ENCODE measurements at places on chromosomes 11 and 22.

DNA sequence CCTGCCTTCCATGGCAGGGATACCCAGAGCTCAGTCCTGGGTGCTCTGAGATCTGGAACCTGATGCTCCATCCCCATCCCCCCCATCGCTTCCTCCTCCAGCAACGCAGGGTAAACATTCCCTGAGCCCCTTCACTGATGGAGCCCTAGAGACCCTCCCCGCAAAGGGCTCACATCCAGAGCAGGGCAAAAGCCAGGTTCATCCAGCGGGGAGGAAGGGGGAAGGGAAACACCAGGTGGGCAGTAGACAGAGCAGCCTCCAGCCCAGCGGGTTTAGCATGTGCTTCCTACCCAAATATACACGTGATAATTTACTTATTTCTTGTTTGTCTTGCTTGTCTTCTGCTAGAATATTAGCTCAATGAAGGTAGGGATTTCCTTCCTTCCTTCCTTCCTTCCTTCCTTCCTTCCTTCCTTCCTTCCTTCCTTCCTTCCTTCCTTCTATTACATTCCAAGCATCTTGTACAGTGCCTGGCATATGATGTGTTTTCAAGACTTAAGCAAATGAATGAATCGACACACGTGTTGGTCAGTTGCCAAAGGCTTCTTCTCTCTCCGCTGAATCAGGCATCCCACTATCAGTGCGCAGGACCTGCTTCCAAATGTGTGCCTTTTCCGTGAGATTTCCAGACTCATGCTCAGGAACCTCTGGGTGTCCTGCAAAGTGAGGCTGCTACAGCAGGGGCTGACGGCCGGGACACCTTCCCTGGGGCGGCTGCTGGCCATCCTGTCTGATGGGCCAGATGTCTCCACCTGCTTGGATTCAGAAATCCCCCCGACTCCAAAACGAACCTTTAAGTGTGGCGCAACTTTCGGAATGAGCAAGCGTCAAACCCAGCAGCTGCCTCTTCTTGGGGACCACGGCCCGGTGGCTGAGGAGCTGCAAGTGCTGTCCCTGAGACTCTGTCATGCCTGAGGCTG lies 955.1 kb downstream of the BRD1 start:
- DNase-seq: no peak

GRCh38 chr11:65952052-65952521 lies 6.8 kb downstream of the TSGA10IP start:
- no peak for DNase-seq

GRCh38 chr11:60349990-60350389 lies 22.9 kb downstream of the MS4A6E start:
- no peak for DNase-seq

GRCh38 chr11:109898592-109898991 lies 194.6 kb upstream of the ZC3H12C start:
- no peak for DNase-seq

DNA sequence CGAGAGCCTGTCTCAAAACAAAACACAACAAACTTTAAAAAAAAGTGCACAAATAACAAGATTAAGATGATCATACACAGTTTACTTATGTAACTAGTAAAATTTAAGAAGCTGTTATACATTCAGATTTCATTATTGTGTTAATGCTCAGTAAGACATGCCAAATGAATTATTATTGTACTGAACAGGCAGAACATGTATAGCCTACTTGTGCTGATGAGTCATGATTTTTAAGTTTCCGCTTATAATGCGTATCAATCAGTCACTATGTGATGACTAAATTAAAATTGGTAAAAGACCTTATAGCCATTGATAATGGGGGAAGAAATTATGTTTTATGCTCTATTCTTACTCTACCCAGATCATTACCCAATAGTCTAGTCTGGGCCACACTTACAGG lies 20.5 kb upstream of the EXPH5 start:
- DNase-seq: no peak

DNA sequence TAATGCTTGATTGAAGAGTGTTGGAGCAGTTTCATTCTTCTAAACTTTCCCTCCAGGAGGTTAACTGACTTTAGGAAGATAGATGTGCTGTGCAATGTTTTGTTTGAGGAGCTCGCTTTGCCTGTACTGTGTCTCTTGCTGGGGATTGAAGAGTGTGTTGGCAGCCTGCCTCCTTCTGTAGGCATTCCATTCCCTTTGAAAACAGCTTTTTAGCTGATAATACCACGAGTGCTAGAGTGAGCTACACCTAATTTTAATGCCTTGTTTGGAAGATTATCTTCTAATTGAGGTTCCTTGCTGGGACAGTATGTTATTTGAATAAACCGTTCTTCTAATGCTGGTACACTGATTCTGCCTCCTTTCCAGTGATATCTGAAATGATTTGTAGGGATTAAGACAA lies 7.2 kb downstream of the DDX10 start:
- DNase-seq: peak; percentile 55

DNA sequence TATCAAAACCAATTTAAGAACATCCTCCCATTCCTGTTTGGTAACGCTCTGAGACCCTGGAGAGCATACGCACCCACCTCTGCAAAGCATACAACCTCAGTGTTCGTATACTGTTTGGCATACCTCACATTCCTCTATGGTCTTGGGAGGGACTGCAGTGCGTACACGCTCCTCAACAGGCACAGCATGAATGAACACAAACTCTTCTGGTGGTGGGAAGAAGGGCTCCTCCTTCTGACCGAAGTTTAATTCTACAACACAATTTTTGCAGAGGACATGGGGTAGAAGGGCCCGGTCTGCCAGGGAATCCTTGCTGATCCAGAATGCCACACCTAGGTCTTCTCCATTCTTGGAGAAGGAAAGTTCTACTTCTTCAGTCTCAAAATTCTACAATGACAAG lies 5.3 kb downstream of the HNRNPUL2 start:
- no peak for DNase-seq

DNA sequence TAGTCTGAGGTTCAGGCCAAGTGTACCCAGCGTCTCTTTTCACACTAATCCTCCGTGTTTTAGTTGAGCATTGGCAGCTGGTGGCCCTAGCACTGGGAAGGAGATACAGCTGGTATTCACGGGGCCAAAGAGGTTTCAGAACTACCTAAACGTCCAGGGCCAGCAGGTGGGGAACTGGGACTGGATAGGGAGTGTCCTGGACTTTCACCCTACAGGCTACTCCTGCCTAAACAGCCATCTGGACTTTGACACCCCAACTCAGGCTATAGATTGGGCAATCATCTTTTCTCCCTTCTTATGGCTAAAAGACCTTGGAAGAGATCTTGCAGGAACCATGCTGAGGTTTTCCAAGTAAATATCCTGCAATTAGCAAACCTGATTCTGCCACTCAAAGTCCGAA lies 2.8 kb downstream of the SPON1 start:
- DNase-seq: no peak

- DNase-seq: no peak
Observed at GRCh38 chr11:1289211-1289935, 20.1 kb downstream of the TOLLIP start.

DNA sequence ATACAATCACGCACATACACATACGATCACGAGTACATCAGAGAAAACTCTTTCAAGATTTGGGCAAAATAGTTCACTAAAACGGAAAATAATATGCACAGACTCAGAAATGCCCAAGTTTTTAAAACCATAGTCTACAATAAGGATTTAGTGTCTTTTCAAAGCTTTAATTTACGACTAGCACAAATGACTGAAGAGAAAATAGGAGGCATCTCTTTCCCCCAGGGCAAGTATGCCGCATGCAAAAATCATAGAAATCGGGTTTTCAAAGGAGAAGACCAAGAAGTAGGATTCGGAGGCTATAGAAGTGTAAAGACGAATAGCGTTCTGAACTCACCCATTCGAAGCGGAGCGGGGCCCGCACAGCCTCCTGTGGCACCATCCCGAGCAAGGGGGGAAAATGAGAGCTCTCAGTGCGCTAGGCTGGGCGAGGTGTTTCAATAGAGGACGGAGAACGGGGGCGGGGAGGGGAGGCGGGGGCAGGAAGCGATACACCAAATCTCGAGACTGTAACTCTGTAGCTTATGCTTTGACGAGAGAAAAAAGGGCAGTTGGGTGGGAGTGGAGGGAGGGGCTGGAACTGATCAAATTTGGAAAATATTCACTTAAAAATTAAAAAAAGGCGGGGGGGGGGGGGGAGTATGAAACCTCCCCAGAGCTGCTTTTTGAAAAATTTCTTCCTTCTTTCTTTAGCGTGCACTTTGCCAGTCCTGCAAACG lies 15.8 kb downstream of the BLID start:
- peak; percentile 87 for DNase-seq

DNA sequence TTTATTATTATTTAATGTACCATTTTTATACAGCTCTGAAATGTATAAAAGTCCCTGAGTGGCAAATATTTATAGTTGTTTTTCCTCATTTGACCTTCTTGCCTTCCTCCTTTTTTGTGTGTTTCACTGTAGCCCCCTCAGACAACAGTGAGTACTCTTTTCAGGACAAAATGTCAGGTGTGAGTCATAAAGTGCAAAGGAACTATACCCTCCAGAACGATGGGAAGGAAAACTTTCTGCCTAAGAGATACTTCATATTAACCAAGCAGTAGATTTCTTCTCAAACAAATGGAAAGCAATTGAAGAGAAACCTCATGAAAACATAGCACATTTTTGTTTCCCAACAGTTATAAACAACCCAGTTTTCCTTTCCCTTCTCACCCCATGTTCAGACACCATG lies 16.1 kb upstream of the MS4A7 start:
- DNase-seq: no peak

- no peak for DNase-seq
Observed at GRCh38 chr11:68255526-68255925, 16.2 kb downstream of the C11orf24 start.

GRCh38 chr22:44753189-44754042 lies 1.0 kb downstream of the ARHGAP8 start:
- peak; percentile 92 for DNase-seq

GRCh38 chr11:47857485-47857884 lies 9.3 kb upstream of the NUP160 start:
- DNase-seq: no peak

DNA sequence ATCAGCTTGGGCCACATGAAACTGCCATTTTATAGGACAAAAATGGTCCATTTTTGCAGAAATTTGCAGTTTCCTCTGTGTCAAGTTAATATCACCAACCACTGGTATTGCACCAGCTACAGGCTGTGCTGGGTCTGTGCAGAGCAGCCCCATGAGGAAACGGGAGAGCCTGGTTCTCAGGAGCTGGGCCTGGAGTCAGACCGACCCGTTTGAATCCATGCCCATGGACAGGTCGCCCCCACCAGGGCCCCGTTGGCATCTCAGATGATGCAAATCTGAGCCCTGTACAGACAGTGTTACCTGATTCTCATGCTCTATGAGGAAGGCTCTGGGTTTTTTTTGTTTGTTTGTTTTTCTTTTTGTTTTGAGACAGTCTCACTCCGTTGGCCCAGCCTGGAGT lies 9.8 kb upstream of the SEC14L6 start:
- no peak for DNase-seq

- no peak for DNase-seq
Observed at GRCh38 chr11:11270236-11270775, 82.7 kb downstream of the CSNK2A3 start.

Measured in umbilical cord (tissue), 2 donors.